SK-N-SH (cell line): ENCODE measurements at places on chromosomes 13 and 19. TPM values are rescaled to one million over a fixed set of nuclear protein-coding genes. Genes with fewer than 3 reads are reported as not detected.

- DNase-seq = no peak
Observed at GRCh38 chr19:1980809-1981181, 34.7 kb downstream of the BTBD2 start.

DNA sequence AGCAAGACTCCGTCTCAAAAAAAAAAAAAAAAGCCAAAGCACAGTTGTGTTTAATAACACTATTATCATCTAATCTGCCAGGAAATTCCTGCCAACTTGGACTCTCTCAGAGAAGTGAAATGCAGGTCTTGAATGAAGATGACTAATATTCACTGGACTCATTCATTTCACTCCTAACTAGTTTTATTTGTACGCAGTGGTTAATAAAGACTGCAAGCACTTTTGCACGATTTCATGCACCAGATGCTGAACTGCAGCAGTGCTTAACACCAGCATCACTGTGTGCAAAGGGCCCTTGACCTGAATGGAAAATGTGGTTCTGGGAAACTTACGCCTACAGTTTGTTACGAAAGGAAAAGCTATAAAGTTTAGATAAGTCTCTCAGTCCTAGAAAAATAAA lies 63.3 kb downstream of the DHRS12 start:
- DNase-seq = no peak

- no peak for DNase-seq
Observed at GRCh38 chr13:49683489-49683888, 7.8 kb downstream of the EBPL start.

DNA sequence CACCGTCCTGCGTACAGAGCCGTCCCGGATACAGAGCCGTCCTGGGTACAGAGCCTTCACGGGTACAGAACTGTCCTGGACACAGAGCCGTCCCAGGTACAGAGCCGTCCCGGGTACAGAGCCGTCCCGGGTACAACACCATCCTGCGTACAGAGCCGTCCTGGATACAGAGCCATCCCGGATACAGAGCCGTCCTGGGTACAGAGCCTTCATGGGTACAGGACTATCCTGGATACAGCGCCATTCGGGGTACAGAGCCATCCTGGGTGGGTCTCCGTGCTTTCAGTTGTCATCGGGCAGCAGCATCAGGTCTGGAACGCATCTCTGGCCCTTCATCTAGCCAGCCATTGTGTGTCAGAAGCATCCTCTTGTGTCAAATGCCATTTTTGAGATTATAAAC lies 222.3 kb upstream of the SOX1 start:
- no peak for DNase-seq

DNA sequence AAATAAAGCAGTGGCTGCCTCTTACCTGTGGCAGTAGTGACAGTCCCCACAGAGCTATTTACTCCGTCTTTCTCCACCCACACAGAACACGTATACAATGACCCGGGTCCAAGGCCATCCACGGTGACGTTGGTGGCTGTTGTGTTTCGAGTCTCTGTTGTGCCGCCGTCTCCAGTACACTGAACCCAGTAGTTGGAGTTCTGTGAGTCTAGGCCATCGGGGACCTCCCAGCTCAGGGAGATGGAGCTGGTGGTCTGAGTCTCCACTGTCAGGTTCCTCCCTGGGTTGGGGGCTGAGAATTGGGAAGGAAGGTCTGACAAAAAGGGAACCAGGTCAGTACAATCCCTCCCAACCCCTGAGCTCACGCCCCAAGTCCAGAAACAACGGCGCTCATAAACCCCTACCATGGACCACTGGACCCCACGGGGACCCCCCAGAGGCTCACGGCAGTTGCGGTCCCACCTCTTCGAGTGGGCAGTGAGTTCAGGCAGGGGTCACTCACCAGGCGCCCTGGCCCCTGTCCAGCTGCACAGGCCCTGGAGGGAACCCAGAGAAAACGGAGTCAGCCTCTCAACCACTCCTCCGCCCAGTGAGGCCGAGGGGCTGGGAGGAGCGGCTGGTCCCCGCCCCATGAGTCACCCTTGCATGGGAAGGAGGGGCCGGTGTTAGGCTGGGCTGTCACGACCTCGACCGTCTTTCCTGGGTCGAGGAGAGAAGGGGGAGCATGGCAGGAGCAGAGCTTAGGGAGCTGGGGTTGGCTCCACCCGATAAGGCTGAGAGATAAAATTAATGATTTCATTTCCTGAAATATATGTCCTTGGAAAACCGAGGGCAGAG lies 2.4 kb downstream of the PTPRH start:
- peak; percentile 96 for DNase-seq

- no peak for DNase-seq
Observed at GRCh38 chr13:36345438-36346221, 564 bp downstream of the SPART start.

DNA sequence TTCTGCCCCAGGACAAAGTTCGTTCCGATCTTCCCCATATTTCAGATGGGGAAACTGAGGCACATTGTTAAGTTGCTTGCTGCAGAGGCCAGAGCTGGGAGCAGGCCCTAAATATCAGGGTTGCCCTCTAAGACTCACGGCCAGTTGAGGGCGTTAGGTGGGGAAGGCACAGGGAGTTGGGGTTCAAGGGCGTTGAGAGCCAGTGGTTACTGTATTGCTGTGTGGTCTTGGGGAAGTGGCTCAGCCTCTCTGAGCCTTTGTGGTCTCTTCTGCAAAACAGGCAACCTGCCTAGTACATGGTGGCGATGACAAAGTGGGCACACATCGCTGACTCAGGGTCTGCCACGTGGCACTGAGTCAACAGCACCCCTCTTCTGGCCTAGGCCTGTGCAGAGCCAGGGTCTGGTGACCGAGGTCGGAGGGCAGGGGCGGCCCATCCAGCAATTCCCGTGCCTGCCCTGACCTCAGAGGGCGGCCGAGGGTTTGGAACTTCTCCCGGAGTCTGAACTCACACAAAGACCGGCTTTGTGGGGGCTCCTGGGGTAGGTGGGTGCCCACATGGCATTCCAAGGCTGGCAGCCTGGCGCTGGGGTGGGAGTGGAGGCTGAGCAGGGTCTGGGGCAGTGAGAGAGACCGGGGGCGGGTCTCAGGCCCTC lies 10.2 kb downstream of the TNFAIP8L1 start:
- no peak for DNase-seq

GRCh38 chr13:27298849-27299248 lies 28.2 kb downstream of the RASL11A start:
- DNase-seq = no peak

GRCh38 chr13:54574791-54575190 lies 1546.2 kb downstream of the OLFM4 start:
- no peak for DNase-seq

Gene LTBP4
- 15.9 and 24.8 TPM in 2 replicates for polyA plus RNA-seq

Gene LILRA1
- not detected in 2 replicates for polyA plus RNA-seq

Gene ZBTB7A
- polyA plus RNA-seq = 5.6 and 7.4 TPM in 2 replicates

DNA sequence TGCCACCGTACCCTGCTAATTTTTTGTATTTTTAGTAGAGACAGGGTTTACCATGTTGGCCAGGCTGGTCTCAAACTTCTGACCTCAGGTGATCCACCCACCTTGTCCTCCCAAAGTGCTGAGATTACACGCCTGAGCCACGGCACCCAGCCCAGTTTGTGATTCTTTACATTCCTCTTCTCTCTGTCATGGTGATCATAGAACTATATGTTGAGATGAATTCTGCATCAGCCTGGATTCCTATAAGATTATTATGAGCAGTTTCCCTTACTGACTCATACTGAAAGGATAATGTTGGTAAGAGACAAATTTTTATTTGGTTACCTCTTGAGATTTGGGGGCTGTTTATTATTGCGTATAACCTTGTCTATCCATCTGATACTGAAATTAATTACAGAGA lies 121.5 kb upstream of the CSNK1A1L start:
- DNase-seq = no peak

- DNase-seq = peak; percentile 59
Observed at GRCh38 chr19:17026706-17027534, at the start of gene CPAMD8. Gene CPAMD8, minus strand, starts transcription at chr19:17026810. Its CDS starts 168 bp downstream, at chr19:17026642.

GRCh38 chr13:111893071-111893606 lies 173.8 kb upstream of the SOX1 start:
- DNase-seq = no peak

Gene TSHZ3
- polyA plus RNA-seq = 3.0 and 3.3 TPM in 2 replicates

GRCh38 chr13:73715911-73716510 lies 418.2 kb downstream of the KLF12 start:
- DNase-seq = no peak

GRCh38 chr19:16467581-16467980 lies 4.2 kb downstream of the EPS15L1 start:
- DNase-seq = peak; percentile 47

Gene IGFL1
- not detected in 2 replicates for polyA plus RNA-seq

DNA sequence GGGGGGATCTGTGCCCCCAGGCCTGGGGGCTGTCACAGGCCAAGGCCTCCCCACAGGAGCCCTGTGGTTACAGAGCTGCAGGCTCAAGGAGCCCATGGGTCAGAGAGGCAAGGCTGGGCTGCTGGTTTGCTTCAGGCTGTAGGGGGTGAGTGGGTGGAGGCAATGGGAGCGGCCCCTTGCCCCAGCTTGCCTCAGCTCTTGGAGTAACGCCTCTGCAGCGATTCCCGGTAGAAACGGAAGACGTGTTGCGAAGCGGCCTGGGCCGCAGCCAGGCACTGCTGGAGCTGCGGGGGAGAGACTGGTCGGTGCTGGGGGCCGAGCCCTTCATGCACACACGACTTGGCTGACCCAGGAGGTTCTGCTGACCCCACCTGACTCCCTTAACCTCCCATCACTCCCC lies 10.1 kb downstream of the TMEM91 start:
- DNase-seq = no peak

Gene SGCG
- polyA plus RNA-seq = not detected in 2 replicates

DNA sequence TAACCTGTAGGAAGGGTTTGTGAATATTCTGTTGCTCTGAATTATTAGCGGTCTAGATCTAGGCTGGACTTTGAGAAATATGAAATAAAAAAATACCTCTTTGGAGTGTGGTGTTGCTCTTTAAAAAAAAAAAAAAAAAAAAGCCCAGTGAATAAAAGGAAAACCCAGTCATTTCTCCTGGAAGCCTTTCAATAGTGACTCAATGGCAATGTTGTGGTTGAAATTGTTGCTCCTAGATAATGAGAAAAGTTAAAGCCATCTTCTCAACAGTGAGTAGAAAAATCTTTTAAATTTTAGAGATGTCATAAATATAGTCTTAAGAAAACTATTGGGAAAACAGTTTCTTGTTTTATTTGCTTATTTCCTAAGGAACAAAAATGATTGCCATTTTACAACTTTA lies 135.3 kb downstream of the RFC3 start:
- no peak for DNase-seq

- no peak for DNase-seq
Observed at GRCh38 chr13:41299316-41300094, 11.6 kb upstream of the NAA16 start.

Gene SIGLEC8
- polyA plus RNA-seq = not detected in 2 replicates

Gene REEP6
- 6.8 and 9.1 TPM in 2 replicates for polyA plus RNA-seq

DNA sequence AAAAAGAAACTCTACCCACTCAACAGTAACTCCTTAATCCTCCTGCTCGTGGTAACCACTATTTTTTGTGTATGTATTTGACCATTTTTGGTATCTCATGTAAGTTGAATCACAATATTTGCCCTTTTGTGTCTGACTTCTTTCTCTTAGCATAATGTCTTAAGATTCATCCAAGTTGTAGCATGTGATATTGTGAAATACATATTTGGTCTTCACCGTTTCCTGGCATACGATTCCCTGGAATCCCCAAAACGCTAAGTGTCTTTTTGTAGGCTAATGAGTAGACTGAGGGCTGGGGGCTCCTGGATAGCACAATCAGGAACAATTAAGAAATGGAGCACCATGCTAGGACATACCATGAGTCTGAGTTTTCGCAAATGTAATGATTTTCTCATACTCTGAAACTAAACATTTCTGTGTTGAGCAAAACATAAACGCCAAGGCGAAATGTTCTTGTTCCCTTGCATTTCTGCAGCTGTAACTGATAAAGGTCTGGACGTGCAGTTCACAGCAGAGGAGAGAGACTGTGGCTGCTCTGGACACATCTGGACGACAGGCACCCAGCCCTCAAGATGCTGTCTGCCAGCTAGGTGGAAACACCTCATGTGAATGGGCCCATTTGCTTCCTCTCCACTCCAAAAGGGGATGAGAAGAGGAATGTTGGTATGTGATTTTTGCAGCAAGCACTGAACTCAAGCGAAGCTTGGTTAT lies 38.4 kb downstream of the BRD4 start:
- peak; percentile 54 for DNase-seq

DNA sequence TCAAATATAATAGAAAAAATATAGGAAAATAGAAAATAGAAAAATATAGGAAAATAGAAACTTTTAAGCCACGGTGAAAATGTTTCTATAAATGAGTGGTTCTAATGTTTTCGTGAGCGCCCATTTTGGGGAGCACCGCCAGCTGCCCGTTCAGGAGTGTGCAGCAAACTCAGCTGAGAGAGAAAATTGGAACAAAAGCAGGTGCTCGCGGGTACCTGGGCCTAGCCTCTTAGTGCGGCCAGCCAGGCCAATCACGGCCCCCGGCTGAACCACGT lies 204 bp upstream of the PDX1 start:
- DNase-seq = no peak

Gene CACNG7
- 25.7 and 30.7 TPM in 2 replicates for polyA plus RNA-seq

DNA sequence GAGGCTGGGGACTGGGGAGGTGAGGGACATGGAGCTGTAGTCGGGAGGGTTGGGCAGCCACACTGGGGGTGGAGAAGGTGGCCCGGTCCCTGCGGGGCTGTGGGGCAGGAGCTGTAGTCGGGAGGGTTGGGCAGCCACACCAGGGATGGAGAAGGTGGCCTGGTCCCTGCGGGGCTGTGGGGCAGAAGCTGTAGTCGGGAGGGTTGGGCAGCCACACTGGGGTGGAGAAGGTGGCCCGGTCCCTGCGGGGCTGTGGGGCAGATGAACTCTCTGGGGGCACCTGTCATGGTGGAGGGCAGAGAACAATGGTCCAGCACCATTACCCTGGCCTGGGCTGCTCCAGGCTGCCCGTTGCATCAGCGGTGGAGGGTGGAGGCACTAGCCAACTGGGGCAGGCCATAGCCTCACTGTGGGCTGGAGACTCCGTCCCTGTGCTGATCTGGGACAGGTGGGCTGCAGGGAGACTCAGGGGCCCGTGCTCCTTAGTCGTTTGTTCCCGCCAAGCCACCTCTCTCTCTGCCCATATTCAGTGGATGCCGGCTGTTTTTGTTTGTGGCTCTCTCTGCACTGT lies 51.4 kb downstream of the ATP11A start:
- DNase-seq = no peak

Gene TPTE2
- polyA plus RNA-seq = not detected in 2 replicates

- DNase-seq = peak; percentile 36
Observed at GRCh38 chr19:33459222-33460090, 62.1 kb downstream of the PEPD start.

Gene FXYD3
- polyA plus RNA-seq = not detected in 2 replicates

GRCh38 chr13:109211616-109212015 lies 574.8 kb downstream of the IRS2 start:
- peak; percentile 46 for DNase-seq

Gene CYP2A13
- not detected in 2 replicates for polyA plus RNA-seq

Gene ASPDH
- 0.07 and 0.32 TPM in 2 replicates for polyA plus RNA-seq

Gene PRTN3
- polyA plus RNA-seq = not detected in 2 replicates

Gene ZFR2
- polyA plus RNA-seq = 0.18 and 0.44 TPM in 2 replicates

- no peak for DNase-seq
Observed at GRCh38 chr19:33564836-33565338, 43.3 kb upstream of the PEPD start.

- DNase-seq = peak; percentile 38
Observed at GRCh38 chr13:30334663-30335386, 27.5 kb upstream of the KATNAL1 start.

Gene A1BG
- 61.4 and 62.6 TPM in 2 replicates for polyA plus RNA-seq
